ENCODE measurements at places on chromosomes 3 and 15. TPM values are rescaled to one million over a fixed set of nuclear protein-coding genes. Genes with fewer than 3 reads are reported as not detected.

ANKUB1 gene
- not detected for total RNA-seq

NAALADL2 gene
- not detected for total RNA-seq

FOXB1 gene
- 1.2 TPM for total RNA-seq

ADGRG7 gene
- total RNA-seq = not detected

THRB gene
- total RNA-seq = not detected

SLCO2A1 gene
- total RNA-seq = not detected

LTF gene
- not detected for total RNA-seq

PAK6 gene
- 0.26 TPM for total RNA-seq

TMEM212 gene
- total RNA-seq = not detected

LRRFIP2 gene
- 28.6 TPM for total RNA-seq

EOMES gene
- 30.7 TPM for total RNA-seq

CSPG4 gene
- not detected for total RNA-seq

COPS2 gene
- 105 TPM for total RNA-seq
